Left cardiac atrium (tissue), 4 donors: ENCODE measurements at places on chromosomes 5 and 9. TPM values are rescaled to one million over a fixed set of nuclear protein-coding genes. Genes with fewer than 3 reads are reported as not detected.

Gene NR2F1
- total RNA-seq = 17.9 TPM

Gene IPPK
- 6.1 TPM for total RNA-seq

DNA sequence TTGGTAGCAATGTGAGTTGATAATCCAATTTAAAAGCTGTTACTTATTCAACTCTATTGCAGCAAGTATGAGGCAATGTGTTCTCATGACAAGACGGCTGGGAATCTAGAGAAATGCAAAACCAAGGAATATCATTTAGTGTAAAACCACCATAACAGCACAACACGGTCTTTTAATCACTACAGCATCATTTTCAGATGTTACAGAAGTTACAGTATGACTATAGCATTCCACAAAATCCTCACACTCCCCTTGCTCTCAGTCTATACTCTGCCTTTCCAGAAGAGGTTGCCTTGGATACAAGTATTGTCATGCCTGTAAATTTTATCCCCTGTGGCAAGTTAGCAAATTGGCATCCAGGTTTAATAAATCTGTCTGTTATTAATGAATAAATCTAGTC, 28.6 kb upstream of the TAS2R1 start:
- no peak for DNase-seq

DNA sequence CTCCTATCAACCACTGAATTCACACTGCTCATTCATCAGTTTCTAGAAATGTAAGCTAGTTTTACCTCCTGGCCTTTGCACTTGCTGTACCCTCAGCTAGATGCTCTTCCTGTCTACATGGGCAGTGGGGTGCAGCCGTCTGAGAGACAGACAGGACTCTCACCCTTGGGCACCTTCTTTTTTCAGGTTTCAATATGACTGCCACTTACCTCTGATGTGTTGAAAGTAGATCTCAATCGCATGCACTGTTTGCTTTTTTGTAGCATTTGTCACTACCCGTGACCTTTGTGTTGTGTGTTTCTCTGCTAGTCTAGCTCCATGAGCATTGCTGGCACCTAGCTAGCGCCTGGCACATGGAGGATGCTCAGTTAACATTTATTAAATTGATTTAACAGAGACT, 403.1 kb upstream of the TRPC7 start:
- no peak for DNase-seq

DNA sequence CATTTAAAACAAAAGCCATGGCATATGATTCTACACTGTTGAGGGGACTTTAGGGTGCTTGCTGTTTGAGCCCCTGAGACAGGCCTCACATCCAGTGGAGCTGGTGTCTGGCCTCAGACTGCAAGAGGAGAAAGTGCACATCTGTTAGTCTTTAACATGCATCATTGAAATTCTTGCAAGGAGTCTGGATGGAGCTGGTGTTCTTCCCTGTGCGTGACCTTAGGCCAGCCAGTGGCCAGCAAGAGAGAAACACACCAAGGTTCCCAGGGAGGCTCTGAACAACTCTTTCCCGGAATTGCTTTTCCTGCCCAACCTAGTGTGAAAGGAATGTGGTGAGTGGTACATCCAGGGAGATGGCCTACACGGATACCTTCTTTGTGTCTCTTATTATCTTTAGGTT, 282.8 kb upstream of the TNC start:
- DNase-seq = no peak

- no peak for DNase-seq
Observed at GRCh38 chr5:43889233-43889632, 286.3 kb downstream of the NNT start.
